ENCODE measurements at places on chromosomes 3 and 15. TPM values are rescaled to one million over a fixed set of nuclear protein-coding genes. Genes with fewer than 3 reads are reported as not detected.

GRCh38 chr15:60544581-60545264 is 65.8 kb upstream of the ICE2 start:
- DNase-seq = no peak

GRCh38 chr15:51589881-51590568 is 32.5 kb downstream of the DMXL2 start:
- no peak for DNase-seq

DNA sequence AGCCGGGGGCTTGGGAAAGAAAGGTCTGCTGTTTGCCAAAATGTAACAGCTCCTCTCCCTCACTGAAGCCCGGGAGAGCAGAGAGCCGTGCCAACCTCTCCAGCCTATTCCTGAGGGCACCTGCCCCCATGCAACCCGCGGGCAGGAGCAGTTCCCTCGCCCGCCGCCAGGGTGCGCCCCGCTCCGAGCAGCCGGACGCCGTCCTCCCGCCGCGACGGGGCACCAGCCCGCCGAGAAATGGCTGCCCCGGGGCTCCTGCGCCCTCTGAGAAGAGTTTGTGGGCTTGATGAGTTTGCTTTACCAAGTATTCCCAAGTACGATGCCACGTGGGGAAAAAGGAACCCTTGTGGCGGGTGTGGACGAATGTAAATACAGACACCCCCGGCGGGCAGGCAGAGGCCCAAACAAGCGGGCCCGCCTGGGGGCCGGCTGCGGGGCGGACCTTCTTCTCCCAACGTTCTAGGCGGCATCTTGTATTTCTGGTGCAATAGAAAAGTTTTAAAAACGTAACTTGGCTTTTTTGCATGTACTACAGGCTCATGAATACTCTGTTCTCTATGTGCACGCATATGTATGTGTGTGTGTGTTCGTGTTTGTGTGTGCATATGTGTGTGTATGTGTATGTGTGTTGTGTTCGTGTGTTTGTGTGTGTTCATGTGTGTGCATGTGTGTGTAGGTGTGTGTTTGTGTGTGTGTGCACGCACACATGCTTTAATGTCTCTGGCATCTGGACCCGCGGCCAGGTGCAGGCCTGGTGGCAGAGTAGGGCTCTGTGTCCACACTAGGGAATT is 162.9 kb downstream of the CHSY1 start:
- peak; percentile 79 for DNase-seq

- DNase-seq = peak; percentile 7
Observed at GRCh38 chr3:13016083-13016720, 57.0 kb downstream of the IQSEC1 start.

DNA sequence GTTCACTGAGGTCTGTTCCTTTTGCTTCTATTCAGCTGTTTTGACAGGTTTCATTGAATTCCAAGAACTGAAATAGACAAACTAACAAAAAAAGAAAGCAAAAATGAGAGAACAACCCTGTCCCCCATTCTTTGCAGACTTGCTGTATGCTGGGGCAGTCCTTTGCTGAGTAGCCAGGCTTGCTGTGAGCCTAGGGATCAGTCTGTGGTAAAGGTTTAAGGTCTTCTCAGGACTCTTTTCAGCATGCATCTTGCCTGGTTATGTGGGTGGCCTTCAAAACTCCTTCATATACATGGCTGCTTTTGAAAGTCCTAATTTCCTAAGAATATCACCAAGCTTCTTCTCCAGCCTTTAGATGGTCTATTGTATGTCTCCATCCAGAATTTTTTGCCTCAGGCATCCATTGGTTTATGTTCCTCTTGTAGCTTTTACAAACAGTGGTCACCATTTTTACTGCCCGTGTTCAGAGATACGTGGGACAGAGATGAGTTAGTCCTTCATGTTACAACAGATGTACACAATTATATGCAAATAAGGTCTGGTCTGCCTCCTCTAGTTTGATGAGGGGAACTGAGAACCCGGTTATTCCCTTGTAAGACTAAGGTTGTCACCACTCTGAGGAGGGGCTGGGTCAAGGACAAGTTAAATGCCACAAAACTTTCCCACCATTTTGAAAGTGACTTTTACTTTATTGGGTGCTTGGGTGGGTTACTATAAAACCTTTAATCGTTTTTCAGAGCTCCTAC is 41.4 kb downstream of the SACM1L start:
- no peak for DNase-seq

GRCh38 chr15:100096248-100096600 is 245.6 kb downstream of the ADAMTS17 start:
- DNase-seq = no peak

GRCh38 chr3:126394179-126394976 is at the start of gene CFAP100:
Gene CFAP100 (plus strand): TSS chr3:126394909. CDS start chr3:126396001, 1,092 bp downstream.
- DNase-seq = peak; percentile 67

DNA sequence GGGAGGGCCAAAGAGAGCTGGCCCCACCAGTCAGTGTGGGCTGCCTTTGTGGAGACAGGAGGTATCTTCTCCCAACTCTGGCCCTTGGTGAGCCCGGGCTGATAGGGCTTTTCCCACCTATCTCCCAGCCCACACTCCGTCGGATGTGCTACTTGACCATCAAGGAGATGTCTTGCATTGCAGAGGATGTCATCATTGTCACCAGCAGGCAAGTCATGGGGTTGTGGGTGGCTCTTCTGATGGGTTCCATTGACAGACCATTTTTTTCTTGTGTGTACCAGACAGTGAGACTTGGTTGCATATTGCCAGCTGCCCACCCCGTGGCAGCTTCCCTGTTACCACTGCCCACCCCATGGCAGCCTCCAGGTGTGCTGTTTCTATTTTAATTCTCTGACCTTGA is 3.3 kb downstream of the COPG1 start:
- no peak for DNase-seq

- peak; percentile 96 for DNase-seq
Observed at GRCh38 chr3:64187065-64187959, 38.0 kb downstream of the PRICKLE2 start.

- no peak for DNase-seq
Observed at GRCh38 chr3:59289831-59290230, 240.0 kb upstream of the CFAP20DC start.

GRCh38 chr15:31257286-31257685 is 69.3 kb upstream of the KLF13 start:
- DNase-seq = no peak

GRCh38 chr15:39778021-39778420 is 4.6 kb downstream of the FSIP1 start:
- no peak for DNase-seq

DNA sequence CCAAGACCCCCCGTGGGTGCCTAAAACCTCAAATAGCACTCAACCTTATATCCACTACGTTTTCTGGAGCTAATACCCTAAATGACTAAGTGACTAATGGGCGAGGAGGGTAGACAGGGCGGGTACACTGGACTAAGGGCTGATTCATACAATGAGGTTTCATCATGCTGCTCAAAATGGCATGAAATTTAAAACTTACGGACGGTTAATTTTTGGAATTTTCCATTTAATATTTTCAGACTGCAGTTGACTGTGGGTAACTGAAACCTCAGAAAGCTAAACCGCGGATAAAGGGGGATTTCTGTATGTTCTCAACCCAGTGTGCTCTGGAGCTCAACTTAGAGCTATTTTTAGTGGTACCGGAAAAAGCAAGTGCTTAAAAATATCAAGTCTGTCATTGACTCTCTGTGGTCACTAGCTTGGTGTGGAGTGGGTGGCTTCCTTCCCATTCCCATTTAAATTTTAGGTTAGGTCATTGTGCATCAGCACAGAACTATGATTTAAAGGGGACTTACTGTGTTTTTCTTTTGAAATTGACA is 72.9 kb downstream of the LRRC28 start:
- peak; percentile 93 for DNase-seq

DNA sequence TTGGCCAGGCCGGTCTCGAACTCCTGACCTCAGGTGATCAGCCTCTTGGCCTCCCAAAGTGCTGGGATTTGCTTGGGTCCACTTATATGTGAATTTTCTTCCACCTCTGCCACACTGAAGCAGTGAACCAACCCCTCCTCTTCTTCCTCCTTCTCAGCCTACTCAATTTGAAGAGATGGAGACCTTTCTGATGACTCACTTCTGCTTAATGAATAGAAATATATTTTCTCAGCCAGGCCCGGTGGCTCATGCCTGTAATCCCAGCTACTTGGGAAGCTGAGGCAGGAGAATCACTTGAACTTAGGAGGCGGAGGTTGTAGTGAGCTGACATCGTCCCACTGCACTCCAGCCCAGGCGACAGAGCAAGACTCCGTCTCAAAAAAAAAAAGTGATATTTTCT is 46.8 kb upstream of the GATM start:
- DNase-seq = peak; percentile 77

DNA sequence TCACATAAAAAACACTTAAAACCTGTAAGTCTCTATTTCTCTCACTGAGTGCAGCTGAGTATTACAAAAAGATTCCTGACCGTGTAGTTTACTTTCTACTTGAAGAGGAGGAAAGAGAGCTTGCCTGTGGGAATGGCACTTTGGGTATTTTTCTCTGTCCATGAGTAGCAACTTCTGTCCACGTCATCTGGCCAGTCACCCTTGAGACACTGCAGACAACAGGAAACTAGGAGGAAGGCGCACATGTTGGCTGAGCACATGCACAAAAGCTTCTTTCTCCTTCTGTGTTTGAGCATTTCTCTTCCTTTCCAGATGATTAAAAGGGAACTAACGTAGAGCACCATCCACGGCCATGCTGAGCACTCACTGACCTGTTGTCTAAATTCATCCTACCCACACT is 19.7 kb downstream of the STARD5 start:
- peak; percentile 27 for DNase-seq

DNA sequence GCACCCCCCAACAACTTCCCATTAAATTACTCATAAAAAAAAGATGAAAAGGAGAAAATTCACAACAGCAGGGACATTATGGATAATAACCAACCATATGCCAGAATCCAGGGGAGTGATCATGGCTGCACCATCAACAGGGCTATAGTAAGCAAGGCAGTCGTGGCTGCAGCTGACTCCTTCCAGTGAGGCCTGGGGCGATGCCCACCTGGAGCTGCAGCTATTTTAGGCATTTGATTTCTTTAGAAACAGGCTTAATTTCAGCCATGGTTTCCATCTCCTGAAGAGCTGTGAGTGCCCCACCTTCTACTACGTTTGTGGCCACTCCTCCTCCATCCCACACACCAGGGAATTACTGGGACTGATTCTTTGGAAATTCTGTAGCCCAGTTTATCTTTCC is 84.0 kb downstream of the MINAR1 start:
- no peak for DNase-seq

DNA sequence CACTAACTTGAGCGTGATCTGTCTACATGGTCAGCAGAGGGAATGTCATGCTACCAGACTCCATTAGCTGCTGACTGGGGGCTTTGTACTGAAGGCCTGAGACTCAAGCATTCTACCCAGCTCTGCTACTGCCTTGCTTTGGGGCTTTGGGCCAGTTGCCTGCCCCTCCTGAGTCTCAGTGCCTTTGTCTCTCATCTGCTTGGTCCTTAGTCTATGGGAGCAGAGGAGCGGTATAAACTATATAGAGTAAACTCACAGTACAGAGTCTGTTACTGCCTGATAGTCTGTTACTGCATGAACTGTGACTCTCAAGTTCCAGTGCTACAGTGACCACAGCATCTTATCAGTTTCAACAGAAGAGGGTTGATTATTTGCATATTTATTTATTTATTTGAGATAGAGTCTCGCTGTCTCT is 38.5 kb upstream of the C15orf39 start:
- DNase-seq = no peak

DNA sequence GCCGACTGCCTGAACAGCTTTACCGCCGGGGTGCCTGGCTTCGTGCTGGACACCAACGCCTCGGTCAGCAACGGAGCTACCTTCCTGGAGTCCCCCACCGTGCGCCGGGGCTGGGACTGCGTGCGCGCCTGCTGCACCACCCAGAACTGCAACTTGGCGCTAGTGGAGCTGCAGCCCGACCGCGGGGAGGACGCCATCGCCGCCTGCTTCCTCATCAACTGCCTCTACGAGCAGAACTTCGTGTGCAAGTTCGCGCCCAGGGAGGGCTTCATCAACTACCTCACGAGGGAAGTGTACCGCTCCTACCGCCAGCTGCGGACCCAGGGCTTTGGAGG is 815 bp downstream of the SPINT1 start:
- DNase-seq = peak; percentile 42

ILDR1 gene
- polyA plus RNA-seq = not detected

SLC25A36 gene
- polyA plus RNA-seq = 58.6 TPM

CCDC80 gene
- polyA plus RNA-seq = 2,264 TPM

FMN1 gene
- polyA plus RNA-seq = 1.4 TPM

KLF15 gene
- polyA plus RNA-seq = 0.14 TPM

TICRR gene
- 1.2 TPM for polyA plus RNA-seq
